ENCODE measurements at places on chromosomes 6 and 20.

GRCh38 chr6:130143709-130144108, 79.0 kb downstream of the SAMD3 start:
- DNase-seq, result no peak

- DNase-seq, result no peak
Measured at GRCh38 chr6:46933751-46934150, 12.0 kb upstream of the ADGRF5 start.

GRCh38 chr6:43038727-43039126, 14.9 kb downstream of the CUL7 start:
- no peak for DNase-seq

DNA sequence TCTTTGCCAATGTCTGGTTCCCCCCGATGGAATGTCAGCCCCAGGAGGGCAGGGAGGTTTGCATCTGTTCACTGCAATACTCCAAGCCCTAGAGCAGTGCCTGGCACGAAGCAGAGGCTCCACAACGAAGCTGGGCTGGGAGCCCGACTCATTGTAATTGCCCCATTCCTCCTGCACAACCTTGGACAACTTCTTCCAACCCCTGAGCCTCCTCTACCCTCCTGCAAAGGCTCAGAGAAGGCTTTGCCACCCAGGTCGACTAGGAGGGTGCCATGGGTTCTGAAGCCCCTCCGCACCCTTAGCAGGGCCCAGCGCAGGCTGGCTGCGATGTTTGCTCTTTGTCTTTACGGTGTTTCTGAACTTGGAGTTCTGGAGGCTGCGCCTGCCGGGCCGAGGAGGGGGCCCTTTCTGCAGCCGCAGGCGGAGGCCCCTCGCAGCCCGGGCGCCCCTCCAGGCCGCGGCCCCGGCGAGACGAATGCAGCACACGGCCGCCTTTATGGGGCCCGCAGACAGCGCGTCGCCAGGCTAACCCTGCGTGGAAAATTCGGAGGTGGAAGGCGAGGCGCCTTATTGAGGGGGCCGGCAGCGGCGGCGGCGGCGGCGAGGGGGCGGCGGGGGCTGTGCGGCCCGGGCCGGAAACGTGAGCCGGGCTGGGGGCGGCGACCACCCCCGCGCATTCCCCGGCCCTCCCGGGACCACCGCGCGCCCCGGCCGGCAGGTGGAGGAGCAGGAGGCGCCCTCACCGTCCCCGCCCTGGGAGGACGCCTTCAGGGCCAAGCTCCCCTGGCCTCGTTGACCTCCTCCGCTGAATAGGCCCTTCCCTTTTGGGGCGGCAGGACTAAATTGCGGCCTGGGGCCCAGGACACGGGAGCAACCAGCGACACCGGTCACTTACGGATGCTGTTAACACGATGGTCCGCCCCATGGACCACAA, 27.0 kb downstream of the SNAI1 start:
- no peak for DNase-seq

GRCh38 chr6:68876792-68877493, 241.9 kb downstream of the ADGRB3 start:
- DNase-seq, result peak; percentile 23

DNA sequence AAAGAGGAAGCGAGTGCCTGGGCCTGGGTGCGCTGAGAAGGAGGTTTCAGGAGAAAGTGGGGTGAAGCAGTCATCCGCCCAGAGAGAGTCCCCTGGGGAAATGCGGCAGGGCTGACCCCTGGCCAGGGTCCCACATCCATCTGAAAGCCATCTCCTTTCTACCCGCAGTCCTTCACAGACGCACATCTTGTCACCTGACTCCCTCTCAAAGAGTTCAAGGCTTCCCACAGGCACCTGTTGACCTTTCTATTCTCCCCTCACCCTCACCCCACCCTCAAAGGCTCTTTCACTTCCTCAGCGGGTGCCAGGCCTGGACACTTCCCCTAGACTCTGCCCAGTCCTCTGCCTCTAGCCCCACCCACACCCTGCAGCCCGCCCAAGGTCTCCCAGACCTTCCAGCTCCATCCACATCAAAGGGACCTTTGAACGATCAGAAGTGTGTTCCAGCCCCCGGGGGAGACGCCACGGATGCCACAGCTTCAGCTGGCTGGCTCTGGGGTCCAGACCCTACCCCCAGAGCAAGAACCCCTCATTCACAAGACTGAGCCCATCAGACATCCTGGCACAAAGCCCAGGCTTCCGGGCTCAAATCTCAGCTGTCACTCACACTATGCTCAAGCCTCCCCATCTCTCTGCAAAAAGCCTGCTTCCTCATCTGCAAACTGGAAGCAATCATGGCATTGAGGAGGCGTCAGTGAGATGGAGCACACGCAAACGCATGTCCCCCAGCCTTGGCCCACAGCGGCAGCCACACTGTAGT, 2.1 kb downstream of the CTSZ start:
- DNase-seq, result peak; percentile 87

DNA sequence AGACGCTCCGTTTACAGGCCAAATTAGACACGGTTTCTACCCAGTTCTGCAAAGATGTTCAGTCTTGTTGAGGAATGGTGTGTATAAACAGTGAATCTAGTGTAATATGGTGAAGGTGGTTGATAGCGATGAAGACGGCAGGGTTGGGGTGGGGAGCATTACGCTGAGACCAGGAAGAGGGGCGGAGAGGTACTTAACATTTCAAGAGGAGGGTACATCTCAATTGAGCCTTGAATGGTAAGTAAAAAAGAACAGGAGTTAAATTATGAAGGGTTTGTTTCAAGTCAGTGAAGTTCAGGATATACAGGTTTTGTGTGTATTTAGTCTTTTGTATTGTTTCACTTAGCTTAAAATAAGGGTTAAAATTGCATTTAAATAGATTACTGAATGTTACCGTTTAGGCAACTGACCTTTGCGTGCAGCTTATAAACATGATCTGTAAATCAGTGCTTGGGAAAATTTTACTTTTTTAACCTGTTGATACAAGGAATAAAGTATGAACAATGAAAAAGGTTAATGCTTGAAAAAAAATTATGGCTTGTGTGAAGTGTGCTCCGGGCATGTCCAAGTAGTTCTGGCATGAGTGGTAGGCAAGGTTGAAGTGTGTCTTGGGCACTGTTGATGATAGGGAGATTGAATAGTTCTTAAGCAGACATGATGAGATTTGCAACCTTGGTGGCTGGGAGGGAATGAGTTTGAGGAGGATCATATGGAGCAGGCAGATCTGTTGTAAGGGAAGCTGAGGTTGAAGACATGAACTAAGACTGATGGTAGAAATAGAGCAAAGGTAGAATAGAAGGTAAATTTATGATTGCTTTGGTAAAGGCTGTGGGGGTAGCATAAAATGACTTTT, 842 bp downstream of the POLR1C start:
- no peak for DNase-seq

GRCh38 chr6:32117461-32117860, 8.3 kb upstream of the TNXB start:
- DNase-seq, result no peak

DNA sequence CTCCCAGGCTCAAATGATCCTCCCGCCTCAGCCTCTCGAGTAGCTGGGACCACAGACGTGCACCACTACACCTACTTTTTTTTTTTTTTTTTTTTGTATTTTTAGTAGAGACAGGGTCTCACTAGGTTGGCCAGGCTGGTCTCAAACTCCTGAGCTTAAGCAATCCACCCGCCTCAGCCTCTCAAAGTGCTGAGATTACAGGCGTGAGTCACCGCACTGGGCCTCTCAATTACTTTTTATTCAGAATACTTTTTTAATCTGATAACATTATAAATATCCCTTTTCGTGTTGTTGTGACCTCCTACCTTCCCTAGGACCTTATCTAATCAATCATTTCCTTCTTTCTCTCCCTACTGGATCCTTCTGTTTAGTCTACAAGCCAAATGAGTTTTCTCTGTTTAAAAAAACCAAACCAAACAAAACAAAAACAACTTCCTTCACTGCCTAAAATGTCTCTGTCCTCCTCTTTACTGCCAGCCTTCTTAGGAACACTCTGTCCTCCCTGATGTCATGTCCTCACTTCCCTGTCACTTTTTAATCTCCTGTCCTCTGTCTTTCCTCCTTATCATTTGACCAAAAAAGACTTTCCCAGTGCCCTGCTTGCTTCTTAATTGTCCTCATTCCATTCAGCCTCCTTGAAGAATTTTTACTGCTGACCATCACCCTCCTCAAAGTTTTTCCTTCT, 85.0 kb downstream of the CAP2 start:
- DNase-seq, result no peak
